ENCODE measurements at places on chromosomes 7 and 10.

GRCh38 chr7:55056068-55056467 is 37.3 kb downstream of the EGFR start:
- no peak for DNase-seq

DNA sequence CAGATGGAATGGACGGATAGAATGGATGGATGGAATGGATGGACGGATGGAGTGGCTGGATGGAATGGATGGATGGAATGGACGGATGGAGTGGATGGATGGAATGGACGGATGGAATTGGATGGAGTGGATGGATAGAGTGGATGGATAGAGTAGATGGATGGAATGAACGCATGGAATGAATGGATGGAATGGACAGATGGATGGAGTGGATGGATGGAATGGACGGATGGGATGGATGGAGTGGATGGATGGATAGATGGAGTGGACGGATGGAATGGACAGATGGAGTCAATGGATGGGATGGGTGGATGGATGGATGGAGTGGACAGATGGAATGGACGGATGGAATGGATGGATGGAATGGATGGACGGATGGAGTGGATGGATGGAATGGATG is 259.7 kb upstream of the C7orf33 start:
- no peak for DNase-seq

- peak; percentile 91 for DNase-seq
Measured at GRCh38 chr7:17301471-17302456, 3.3 kb downstream of the AHR start.

- DNase-seq, result no peak
Measured at GRCh38 chr10:46248651-46249146, 38.1 kb upstream of the ANTXRL start.

GRCh38 chr7:22113041-22113440 is 167.3 kb upstream of the CDCA7L start:
- no peak for DNase-seq

- DNase-seq, result no peak
Measured at GRCh38 chr7:103660455-103661371, 214.7 kb upstream of the SLC26A5 start.

DNA sequence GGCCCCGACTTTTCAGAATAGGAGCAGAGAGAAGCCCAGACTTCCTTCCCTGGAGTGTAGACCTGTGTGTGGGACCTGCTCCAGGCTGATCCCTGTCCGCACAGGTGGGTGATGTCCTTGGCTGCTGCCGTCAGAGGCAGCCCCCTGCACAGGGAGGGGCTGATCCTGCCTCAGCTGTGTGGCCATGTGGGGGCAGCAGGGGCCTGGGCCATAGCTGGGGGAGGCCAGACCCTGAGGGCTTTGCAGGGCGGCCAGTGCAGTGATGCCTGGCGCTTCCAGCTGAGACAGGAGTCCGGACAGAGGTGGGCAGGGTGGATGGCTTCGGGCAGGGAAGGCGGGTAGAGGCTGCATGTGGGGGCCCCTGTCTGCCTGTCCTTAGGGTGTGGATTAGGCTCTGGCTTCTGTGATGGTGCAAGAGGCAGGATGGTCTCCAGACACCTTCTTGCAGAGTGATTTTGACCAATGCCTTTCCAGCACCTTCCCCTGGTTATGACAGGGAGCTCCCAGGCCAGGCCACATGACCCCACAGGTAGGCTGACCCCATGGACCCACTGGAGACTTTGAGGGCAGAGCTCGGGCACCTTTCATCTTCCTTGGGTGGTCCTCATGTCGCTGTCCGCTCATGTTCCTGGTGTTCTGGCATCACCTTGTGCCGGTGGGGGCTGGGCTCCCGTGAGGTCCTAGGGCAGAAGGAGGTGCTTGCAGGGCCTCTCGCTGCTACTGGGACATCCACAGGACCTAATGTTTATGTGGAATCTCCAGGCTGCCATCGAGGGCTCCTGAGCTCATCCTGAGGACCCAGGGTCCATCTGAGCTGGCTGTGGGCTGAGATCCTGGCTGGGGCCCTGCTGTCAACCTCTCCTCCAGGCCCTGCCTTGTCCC is 141.5 kb downstream of the ADCY1 start:
- DNase-seq, result no peak

DNA sequence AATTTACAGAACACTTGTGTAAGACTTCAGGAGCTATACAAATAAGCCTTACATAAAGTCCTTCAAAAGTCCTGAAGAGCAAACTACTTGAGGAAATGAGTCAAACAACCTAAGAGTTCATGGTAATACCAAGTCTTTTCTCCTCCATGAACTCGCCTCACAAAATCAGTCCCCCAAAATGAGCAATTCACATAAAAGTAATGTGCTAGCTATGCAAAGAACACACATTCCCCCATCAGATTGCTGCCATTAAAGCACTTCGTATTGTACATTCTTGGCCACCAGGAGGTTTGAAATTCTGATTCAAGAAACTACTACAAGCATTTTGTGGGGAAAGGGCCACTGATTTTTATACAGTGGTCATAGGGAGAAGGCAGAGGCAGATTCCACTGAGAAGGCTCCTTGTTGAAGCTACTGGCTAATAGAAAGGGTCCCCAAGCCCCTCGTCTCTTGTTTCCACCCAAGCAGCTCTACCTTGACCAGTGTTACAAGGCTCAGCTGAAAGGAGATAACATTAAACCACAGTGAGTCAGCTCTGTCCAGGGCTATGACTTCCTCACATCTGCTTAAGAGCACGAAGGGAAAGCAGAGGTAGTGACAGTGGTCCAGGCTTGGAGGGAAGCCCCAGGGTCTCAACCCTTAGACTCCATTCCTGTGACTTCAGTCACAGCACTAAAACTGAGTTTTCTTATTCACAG is 115.2 kb upstream of the CDK1 start:
- DNase-seq, result no peak

GRCh38 chr10:115503546-115503945 is 410.4 kb downstream of the ATRNL1 start:
- DNase-seq, result no peak

DNA sequence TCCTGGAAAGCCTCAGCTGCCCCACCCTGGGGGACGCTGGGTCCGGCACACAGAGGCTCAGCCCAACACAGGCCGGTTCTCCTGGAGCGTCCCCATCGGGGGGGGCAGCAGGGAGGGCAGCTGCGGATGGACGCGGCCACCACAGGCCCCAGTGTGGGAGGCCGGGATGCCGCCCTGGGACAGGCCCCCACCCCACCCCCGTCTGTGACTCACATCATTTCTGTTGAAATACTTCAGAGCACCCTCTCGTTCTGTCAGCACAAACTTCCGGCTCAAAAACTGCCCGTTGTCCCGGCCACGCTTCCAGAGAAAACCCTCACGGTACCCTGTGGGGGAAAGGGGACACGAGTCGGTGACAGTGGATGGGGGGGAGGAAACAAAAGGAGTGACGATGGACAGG is 28.5 kb downstream of the GET4 start:
- no peak for DNase-seq

GRCh38 chr7:78176171-78176570 is 377.6 kb downstream of the PHTF2 start:
- no peak for DNase-seq

DNA sequence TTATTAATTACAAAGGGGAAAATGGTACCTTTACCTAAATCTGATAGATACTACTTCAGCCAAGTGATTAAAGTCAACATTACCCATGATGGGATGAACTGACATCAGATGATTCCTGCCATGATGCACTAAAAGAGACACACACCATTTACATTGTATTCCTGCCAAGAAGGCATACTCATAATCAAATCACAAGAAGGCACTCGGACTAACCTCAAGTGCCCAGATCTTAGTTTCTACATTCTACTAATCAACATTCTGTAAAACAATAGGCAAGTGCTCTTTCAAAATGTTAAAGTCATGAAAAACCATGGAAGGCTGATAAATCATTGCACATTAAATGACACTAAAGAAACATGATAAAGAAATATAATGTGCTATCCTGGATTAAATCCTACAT is 44.4 kb downstream of the SLC35G1 start:
- no peak for DNase-seq

DNA sequence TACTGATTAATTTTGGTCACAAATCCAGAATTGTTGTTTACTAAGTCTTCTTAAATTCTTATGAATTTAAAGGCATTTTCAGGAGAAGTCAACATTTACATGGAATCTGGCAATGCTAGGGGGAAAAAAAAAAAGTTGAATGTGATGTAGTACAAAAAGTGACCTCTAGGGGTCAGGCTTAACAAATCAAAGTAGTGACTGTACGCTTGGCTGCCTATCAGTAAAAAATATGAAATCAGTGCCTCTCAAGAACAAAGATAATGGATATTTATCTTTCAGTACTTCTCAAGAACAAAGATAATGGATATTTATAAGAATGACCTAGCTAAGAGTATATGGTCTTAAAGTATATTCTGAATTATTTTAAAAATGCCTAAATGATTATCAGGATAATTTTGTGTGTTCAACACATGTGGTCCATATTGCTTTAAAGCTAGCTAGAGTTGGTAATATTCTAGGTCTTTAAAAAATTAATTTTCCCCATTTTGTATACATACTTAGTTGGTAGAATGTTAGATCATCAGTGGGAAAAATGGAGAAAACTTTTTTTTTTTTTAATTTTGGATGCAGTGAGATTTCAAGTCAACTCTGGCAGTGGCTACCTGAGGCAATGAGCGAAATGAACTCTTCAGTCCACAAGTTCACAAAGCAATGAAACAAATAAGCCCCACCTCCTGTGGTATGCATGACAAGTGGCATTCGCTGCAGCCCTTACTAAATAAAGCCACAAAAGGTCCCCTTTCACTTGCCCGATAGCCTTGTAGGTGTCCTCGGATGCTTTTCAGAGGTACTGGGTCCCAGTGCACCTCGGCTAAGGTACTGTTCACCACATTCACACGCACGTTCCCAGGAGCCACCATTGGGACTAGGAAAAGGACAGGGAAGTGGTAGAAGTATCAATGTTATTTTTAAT is 51.2 kb upstream of the LAMB4 start:
- peak; percentile 80 for DNase-seq

DNA sequence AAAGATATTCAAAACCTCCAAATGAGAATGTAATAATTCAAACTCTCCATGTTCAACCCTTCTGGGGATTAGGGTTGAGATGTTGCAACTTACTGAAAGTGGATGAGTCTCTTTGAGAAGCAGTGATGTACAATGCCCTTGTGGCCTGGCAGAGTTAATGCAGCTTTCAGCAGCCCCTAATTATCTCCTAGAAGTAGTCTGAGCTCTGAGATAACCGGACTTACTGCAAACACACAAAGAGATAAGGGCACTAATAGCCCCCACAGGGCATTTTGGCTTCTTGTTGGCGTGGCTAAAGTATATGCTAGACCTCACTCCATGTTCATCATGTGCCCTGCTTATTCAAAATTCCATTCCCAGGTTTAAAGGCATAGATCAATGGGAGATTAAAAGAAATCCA is 404.7 kb downstream of the NEBL start:
- DNase-seq, result no peak

GRCh38 chr10:33229252-33229948 is 105.1 kb downstream of the NRP1 start:
- DNase-seq, result peak; percentile 66

DNA sequence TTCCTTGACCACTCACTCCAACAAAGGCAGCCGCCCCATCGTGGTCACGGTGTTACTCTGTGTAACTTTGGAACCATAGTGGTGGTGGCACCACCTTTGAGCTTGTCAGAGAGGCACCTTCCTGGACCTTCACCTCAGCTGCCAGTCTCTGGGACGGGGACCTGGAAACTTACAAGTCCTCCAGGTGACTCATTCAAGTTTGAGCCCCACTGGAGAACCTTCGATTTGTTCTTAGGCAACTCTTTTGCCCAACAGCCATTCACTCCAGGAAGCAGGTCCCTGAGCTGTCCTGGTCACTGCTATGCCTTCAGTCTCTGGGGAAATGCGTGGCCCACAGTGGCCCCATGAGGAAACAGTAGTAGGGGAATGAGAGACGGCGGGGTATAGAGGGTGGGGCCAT is 17.2 kb downstream of the STX1A start:
- no peak for DNase-seq

DNA sequence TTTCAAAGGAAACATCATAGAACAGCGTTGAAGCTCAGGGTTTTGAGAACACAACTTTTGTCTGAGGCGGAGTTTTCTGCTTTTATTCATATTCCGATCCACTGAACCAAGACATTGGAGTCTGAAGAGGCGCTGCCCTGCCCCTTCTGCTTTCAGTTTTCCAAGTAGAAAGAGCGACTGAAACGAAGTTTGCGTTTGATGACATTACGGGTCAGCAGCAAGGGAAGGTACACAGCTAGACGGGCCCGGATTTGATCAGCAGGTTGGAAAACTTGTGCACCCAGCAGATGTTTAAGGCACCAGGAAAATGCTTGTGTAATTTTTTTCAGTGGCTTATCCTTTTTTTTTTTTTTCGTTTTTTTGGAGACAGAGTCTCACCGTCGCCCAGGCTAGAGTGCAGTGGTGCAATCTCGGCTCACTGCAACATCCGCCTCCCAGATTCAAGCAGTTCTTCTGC is 720 bp downstream of the SUN1 start:
- no peak for DNase-seq

DNA sequence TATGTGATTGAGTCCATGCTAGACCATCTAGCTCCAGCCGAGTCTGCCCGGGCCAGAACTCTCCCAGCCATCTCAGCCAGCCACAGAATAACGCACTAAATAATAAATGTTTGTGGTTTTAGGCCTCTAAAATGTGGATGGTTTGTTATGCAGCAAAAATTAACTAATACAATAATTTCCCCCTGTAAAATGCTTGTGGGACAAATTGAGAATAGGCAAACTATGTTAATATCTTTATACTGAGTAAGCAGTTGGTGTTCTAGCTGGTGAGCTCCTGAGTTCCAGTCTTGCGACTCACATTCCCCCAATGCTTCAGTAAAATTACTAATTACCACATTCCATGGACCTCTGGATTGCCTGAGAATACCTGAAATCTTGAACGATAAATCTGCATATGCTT is 316.8 kb upstream of the NFE2L3 start:
- peak; percentile 46 for DNase-seq

DNA sequence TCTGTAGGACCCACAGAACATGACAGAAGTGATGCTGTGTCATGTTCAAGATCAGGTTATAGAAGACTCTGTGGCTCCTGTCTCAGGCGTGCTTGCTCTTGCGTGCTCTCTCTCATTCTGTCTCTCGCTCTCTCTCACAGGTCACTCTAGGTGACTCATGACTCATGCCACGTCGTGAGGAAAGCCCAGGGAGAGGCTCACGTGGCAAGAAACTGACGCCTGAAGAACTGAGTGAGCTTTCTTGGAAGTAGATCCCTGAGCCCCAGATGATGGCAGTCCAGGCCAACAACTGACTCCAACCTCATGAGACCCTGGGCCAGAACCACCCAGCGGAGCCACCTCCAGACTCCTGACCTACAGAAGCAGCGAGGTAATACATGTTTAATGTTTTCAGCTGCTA is 103.3 kb downstream of the DNMBP start:
- no peak for DNase-seq

DNA sequence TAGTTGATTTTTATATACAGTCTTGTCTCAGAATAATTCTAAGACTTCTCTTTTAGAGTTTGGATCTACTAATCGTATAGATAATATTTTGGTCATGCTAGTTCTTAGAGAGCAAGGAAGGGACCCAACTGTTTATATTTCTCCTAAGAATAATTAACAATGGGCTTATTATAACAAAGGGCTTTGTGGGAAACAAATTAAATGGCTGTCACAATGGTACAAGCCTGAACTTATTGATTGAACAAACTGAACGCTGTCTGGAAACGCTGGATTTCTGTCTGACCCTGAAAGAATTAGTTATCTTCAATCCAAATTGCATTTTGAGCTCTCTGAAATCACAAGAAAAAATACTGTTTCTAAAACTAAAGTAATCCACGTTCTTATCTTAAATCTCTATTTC is 56.8 kb downstream of the CSTF2T start:
- DNase-seq, result no peak

Data from adipocyte (in vitro differentiated cells).